ENCODE measurements at places on chromosomes 4 and X. TPM values are rescaled to one million over a fixed set of nuclear protein-coding genes. Genes with fewer than 3 reads are reported as not detected.

DIPK2B gene
- 23.8 TPM for polyA plus RNA-seq

DCLK2 gene
- 2.3 TPM for polyA plus RNA-seq

ZCCHC18 gene
- 6.2 TPM for polyA plus RNA-seq

DNA sequence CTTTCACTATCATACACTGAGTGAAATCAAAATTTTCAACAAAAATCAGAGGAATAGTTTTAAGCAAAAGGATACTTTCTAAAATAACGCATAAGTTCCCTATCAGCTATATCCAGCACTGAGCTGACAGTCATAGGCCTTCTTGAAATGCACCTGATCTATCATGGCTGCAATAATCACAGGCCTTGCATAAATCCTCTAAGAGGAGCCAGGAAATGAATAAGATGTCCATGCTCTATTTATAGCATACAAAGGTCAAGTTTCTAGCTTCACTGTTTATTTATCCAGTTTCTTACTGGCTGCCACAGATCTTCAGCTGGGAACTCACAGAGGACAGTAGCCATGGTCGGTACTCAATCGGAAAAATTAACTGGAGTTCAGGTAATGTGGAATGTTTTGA, 235.9 kb upstream of the DMD start:
- no peaks in the 10 kb centered on the region for H3K36me3 ChIP-seq
- H3K4me3 ChIP-seq, result no peak overlapping the region
- H3K4me1 ChIP-seq, result no peaks in the 10 kb centered on the region
- H3K27ac ChIP-seq, result no peak overlapping the region
- no peaks in the 10 kb centered on the region for H3K27me3 ChIP-seq
- DNase-seq, result no peak

- no peak for DNase-seq
- H3K36me3 ChIP-seq, result no peaks in the 10 kb centered on the region
- no peaks in the 10 kb centered on the region for H3K4me1 ChIP-seq
- H3K27me3 ChIP-seq, result no peaks in the 10 kb centered on the region
- no peak overlapping the region for H3K27ac ChIP-seq
Observed at GRCh38 chr4:171162478-171162877, 650.7 kb upstream of the GALNTL6 start.

DNA sequence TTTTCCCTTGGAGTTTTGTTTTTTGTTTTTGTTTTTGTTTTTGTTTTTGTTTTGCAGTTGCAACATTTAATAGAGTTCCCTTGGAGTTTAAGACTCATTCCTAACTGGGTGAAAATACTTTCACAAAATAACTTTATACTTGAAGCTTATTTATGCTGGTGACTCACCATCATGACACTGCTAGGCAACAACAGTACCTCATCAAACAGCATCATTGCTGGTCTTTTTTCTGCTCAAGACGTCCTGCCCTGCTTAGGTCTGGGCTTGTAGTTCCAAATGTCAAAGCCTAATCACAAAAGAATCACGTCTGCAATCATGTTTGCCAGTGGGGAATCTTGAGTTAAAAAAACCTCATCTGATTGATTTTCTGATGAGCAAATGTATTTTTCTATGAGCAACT, 105.7 kb upstream of the PRPS2 start:
- H3K27me3 ChIP-seq, result no peaks in the 10 kb centered on the region
- H3K4me1 ChIP-seq, result no peaks in the 10 kb centered on the region
- H3K27ac ChIP-seq, result no peak overlapping the region
- H3K36me3 ChIP-seq, result no peaks in the 10 kb centered on the region

DNA sequence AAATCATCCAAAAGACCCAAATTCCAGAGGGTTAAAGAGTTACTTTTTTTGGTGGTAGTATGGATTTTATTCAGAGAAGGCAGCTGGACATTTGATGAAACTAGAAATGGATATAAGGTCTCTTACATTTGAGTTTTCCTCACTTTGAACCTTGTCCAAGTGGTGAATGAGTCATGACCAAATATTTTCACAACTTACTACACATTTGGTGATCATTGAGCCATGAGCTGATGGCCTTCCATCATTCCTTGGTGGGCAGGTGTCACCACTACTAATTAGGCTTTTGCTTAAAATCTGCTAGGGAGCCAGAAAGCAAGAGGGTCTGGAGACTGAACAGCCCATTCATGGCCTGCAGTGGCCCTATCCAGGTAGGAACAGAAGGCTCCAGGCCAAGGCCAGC, 620.2 kb upstream of the INTU start:
- H3K27me3 ChIP-seq, result no peaks in the 10 kb centered on the region
- no peak for DNase-seq
- H3K36me3 ChIP-seq, result no peaks in the 10 kb centered on the region
- H3K4me1 ChIP-seq, result no peaks in the 10 kb centered on the region
- H3K27ac ChIP-seq, result no peak overlapping the region

Measured in pancreas (tissue), 10 donors.